Glutamatergic neuron (in vitro differentiated cells): ENCODE measurements at places on chromosomes 11 and 22. TPM values are rescaled to one million over a fixed set of nuclear protein-coding genes. Genes with fewer than 3 reads are reported as not detected.

DNA sequence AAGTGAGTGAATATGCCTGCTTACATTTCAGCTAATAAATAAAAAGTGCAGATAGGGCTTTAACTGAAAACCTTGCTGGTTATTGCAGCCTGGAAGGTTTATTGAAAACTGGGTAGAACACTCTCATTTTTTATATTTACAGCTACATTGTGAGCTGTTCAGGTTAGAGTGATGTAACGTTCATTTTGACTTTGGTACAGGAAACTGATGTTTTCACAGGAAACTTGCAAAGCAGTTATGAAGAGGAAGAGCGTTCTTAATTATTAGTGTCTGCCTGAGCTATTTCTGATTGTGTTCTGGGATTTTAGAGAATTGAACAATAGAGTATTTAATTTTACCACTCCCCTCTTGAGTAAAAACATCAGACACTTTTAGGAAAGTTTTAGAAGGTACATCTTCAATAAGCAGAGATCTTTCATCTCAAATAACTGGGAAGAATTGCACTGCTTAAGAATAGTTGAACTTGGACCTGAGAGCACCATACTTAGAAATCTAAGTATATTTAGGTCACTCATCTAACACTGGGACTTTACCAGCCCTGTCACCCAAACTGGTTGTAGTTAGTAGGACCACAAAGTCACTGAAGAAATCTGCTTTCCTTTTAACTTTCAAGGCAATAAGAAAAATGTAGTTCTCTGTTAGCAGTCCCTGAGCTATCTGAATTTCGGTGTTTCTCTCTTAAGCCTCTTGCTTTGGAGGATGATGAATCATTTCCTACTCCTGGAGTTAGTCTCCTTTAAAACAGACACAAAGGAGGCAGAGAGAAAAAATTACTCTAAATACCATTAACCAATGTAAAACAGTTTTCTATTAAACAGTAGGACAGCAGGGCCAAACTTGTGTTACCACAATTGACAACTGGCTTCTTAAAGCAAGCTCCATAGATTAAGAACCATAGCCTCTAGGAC lies 128.6 kb upstream of the DDI1 start:
- H3K4me3 ChIP-seq = no peak overlapping the region
- no peak for DNase-seq
- no peaks in the 10 kb centered on the region for H3K4me1 ChIP-seq
- peaks cover 2% of the 10 kb centered on the region for H3K27me3 ChIP-seq
- no peak overlapping the region for H3K27ac ChIP-seq
- no peaks in the 10 kb centered on the region for H3K36me3 ChIP-seq

DNA sequence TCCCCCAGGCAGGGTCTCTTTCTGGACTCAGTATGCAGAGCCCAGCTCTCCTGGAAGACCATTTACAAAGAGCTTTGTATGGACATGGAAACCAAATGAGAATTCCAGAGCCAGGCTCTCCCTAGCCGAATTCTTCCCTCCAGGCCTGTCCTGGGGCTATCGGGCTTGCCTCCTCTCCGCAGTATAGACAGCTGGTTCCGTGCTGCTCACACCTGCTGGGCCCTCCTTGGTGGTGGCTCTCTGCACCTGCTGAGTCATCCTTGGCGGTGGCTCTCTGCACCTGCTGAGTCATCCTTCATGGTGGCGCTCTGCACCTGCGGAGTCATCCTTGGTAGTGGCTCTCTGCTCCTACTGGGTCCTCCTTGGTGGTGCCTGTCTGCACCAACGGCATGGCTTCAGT lies 743.5 kb downstream of the BRD1 start:
- no peaks in the 10 kb centered on the region for H3K4me1 ChIP-seq
- peaks cover 7% of the 10 kb centered on the region for H3K27me3 ChIP-seq
- no peak overlapping the region for H3K4me3 ChIP-seq
- H3K36me3 ChIP-seq = peaks cover 16% of the 10 kb centered on the region
- no peak for DNase-seq

DNA sequence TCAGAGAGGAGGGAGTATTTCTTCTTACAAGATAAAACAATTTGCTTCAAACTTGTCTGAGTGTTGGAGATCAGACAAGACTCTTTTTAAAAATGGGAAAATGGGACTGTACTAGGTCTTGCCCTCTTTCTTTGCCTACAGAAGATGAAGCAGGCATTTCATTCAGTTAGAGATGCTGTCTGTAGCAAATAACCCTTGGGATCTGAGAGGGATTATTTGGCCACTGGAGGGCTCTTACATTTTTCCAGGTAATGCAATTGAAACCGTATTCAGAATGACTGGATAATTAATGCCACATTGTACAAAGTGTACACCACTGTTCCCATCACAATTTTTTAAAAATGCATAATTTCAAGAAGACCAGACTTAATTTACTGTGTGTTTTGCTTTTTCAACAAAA lies 258.5 kb upstream of the KIRREL3 start:
- peaks cover 3% of the 10 kb centered on the region for H3K27me3 ChIP-seq
- no peaks in the 10 kb centered on the region for H3K4me1 ChIP-seq
- H3K36me3 ChIP-seq = peaks cover 5% of the 10 kb centered on the region
- no peak overlapping the region for H3K4me3 ChIP-seq
- DNase-seq = no peak

KDM4E gene
- 1.1 TPM for total RNA-seq

DNA sequence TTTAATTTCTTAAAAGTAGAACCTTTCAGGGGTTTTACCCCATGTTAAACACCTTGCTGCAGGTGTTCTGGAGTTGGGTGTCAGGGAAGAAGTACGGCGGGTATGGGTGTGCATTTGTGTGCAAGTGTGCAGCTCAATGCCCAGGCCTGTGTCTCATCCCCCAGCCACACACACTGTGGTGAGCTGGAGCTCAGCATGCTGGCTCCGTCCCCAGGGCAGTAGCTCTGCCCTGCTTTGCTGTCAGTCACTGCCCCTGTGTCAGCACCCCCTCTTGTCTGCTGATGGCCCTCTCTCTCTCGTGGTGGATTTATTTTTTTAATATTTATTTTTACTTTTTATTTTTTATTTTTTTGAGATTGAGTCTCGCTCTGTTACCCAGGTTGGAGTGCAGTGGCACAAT lies 35.8 kb upstream of the MYO18B start:
- H3K36me3 ChIP-seq = no peaks in the 10 kb centered on the region
- peaks cover 7% of the 10 kb centered on the region for H3K4me1 ChIP-seq
- no peak overlapping the region for H3K27ac ChIP-seq

DEUP1 gene
- not detected for total RNA-seq

GRCh38 chr11:36013950-36014897 lies 70.4 kb downstream of the LDLRAD3 start:
- no peaks in the 10 kb centered on the region for H3K36me3 ChIP-seq
- no peak overlapping the region for H3K27ac ChIP-seq
- peaks cover 12% of the 10 kb centered on the region for H3K4me1 ChIP-seq
- DNase-seq = no peak
- H3K4me3 ChIP-seq = no peak overlapping the region

GNG3 gene
- 266 TPM for total RNA-seq

- H3K27ac ChIP-seq = no peak overlapping the region
- peaks cover 4% of the 10 kb centered on the region for H3K27me3 ChIP-seq
- no peaks in the 10 kb centered on the region for H3K4me1 ChIP-seq
Measured at GRCh38 chr22:22877523-22878210, 9.9 kb upstream of the IGLL5 start.

GLYAT gene
- not detected for total RNA-seq

DNA sequence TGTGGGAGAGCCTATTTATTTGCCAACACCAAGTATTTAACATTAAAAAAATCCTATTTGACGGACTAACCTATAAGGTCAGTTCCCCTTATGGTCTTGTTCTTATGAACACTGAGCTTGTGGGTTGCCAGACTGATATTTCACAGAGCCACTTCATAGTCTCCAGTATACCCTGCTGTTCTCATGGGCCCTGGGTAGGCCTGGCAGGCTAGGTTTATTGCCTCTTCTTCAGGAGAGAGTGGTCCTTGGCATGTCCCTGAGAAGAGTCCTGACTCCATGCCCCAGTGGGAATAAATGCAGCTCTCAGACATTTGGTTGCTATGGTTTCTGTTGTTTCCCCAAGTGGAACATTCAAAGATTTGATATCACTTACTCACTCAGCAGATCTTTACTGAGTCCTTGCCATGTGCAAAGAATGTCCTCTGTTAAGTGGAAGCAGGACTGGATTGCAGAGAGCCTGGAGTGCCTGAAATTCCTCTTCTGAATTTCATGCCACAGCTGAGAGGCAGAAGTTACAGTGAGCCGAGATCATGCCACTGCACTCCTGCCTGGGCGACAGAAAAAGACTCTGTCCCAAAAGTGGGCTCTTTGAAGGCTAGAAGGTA lies 15.7 kb downstream of the SLC5A1 start:
- H3K27me3 ChIP-seq = peaks cover 4% of the 10 kb centered on the region
- no peaks in the 10 kb centered on the region for H3K36me3 ChIP-seq
- H3K4me1 ChIP-seq = no peaks in the 10 kb centered on the region
- H3K4me3 ChIP-seq = no peak overlapping the region

GRCh38 chr11:70383664-70384565 lies 14.4 kb upstream of the CTTN start:
- DNase-seq = no peak
- H3K4me1 ChIP-seq = peaks cover 7% of the 10 kb centered on the region
- peaks cover 4% of the 10 kb centered on the region for H3K36me3 ChIP-seq
- no peak overlapping the region for H3K27ac ChIP-seq
- H3K4me3 ChIP-seq = no peak overlapping the region

DNA sequence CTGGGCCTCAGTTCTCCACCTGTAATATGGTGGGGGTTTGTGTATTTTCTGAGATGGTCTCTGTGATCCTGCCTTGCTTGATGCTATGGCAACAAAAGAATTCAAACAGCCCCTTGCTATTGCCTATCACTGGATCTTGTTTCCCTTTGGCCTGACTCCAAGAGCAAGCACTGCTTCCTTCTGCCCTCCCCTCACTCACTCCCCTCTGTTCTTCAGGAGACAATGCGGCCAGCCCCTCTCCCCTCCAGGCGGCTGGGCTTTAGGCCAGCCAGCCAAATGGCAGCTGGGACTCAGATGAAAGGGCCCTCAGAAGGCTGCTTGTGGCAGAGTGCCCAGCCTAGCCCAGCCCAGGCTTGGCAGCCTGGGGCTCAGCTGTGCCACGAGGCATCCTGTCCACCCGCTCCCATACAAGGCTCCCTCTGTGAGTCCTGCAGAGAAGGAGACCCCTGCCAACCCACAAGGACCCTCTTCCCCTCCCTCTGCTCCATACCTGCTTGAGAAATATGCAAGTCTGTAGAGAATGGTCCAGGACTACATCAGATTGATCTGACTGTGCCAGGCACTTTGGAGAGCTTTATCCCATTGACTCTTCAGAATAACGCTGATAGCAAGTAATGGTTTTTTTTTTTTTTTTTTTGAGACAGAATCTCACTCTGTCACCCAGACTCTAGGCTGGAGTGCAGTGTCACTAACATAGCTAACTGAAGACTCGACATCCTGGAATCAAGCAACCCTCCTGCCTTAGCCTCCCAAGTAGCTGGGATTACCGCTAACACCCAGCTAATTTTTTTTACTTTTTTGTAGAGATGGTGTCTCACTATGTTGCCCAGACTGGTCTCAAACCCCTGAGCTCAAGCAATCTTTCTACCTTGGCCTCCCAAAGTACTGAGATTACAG lies 7.6 kb upstream of the KCTD14 start:
- no peak overlapping the region for H3K4me3 ChIP-seq
- no peak for DNase-seq
- H3K27me3 ChIP-seq = peaks cover 2% of the 10 kb centered on the region
- no peak overlapping the region for H3K27ac ChIP-seq
- no peaks in the 10 kb centered on the region for H3K36me3 ChIP-seq

E2F8 gene
- total RNA-seq = 0.34 TPM

- no peak for DNase-seq
- peaks cover 2% of the 10 kb centered on the region for H3K27me3 ChIP-seq
- H3K4me1 ChIP-seq = no peaks in the 10 kb centered on the region
- H3K36me3 ChIP-seq = peaks cover 5% of the 10 kb centered on the region
- peak overlapping the region; percentile 34 for H3K27ac ChIP-seq
- no peak overlapping the region for H3K4me3 ChIP-seq
Measured at GRCh38 chr11:9606809-9607510, 33.5 kb downstream of the WEE1 start.

GRCh38 chr11:6755303-6755952 lies 16.3 kb downstream of the OR2AG2 start:
- H3K27ac ChIP-seq = no peak overlapping the region
- no peaks in the 10 kb centered on the region for H3K27me3 ChIP-seq
- peak; percentile 39 for DNase-seq
- H3K36me3 ChIP-seq = no peaks in the 10 kb centered on the region

GRCh38 chr22:43330178-43331068 lies 12.7 kb downstream of the SCUBE1 start:
- no peak overlapping the region for H3K27ac ChIP-seq
- H3K36me3 ChIP-seq = no peaks in the 10 kb centered on the region
- peaks cover 4% of the 10 kb centered on the region for H3K27me3 ChIP-seq
- DNase-seq = no peak
- H3K4me1 ChIP-seq = peaks cover 23% of the 10 kb centered on the region
- peak overlapping the region; percentile 1 for H3K4me3 ChIP-seq

C11orf86 gene
- not detected for total RNA-seq

DNA sequence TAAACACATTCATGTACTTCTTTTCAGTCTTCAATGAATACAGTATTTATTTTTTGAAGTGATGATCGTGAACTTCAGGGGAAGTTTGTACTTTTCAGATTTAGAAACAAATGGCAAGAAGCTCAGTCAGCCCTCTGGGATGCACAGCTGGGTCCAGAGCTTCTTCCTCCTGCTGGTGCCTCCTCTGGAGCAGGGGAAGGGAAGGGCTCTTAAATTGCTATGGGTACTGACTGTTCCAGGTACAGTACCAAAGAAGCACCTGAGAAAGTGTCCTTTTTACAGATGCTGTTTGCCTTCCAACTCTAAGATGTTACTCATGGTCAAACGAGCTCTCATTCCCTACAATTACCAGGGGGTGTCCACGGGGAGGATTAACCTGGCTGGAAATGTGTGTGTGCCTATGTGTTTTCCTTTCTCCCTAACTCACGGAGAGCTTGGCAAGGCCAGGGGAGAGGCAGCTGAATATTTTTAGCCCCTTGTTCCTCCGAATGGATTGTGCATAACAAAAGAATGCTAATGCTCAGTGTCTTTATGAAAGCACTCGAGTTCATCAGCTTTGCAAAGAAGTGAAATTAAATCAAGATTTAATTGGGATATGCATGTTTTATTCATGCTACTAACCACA lies 313.7 kb upstream of the CADM1 start:
- no peak for DNase-seq
- no peaks in the 10 kb centered on the region for H3K27me3 ChIP-seq
- H3K4me3 ChIP-seq = no peak overlapping the region
- H3K4me1 ChIP-seq = peaks cover 4% of the 10 kb centered on the region

APOA4 gene
- total RNA-seq = not detected
